ENCODE measurements at places on chromosomes 2 and 18. TPM values are rescaled to one million over a fixed set of nuclear protein-coding genes. Genes with fewer than 3 reads are reported as not detected.

The TLX2 gene
- 0.37 TPM for total RNA-seq

DNA sequence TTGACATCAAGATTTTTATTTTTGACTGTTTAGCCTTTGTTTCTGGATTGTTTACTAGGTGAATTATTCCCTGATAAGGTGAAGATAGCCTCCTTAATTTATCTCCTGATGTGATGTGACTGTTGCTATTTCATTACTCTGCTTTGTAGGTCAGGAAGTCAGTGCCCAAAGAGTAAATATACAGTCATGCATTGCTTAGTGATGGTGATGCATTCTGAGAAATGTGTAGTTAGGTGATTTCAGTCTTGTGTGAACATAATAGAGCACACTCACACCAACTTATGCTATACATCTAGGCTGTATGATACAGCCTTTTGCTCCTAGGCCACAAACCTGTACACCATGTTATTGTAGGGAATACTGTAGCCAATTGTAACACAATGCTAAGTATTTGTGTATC, 102.4 kb upstream of the THUMPD2 start:
- H3K4me1 ChIP-seq: no peaks in the 10 kb centered on the region
- no peak for DNase-seq
- H3K4me3 ChIP-seq: no peak overlapping the region
- H3K36me3 ChIP-seq: no peaks in the 10 kb centered on the region
- H3K27ac ChIP-seq: no peak overlapping the region

DNA sequence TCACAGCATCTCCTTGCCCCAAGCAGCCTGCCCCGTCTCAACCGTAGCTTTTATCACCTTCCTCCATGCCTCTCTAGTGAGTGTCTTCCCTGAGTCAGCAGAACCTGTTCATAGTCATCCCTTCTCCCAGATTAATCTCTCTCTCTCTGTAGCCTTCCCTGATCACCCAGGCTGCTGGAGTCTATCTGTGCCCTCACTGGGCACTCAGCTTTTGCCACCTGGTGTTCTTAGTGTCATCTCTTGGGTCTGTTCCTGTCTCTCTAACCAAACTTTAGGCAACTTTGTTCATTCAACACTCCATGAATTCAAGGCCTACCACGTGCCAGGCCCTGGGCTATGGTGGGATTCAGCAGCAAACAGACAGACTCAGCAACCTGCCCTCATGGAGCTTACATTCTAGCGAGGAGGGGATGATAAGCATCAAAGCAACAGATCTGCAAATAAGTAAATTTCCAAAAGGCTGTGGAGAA, 159.1 kb downstream of the SMAD7 start:
- no peak for DNase-seq
- no peaks in the 10 kb centered on the region for H3K27me3 ChIP-seq
- no peaks in the 10 kb centered on the region for H3K36me3 ChIP-seq
- no peak overlapping the region for H3K4me3 ChIP-seq
- no peak overlapping the region for H3K27ac ChIP-seq

- no peak for DNase-seq
- H3K4me1 ChIP-seq: no peaks in the 10 kb centered on the region
- H3K27ac ChIP-seq: no peak overlapping the region
- no peaks in the 10 kb centered on the region for H3K27me3 ChIP-seq
- H3K4me3 ChIP-seq: no peak overlapping the region
Observed at GRCh38 chr2:78940998-78941397, 84.5 kb upstream of the REG3G start.

DNA sequence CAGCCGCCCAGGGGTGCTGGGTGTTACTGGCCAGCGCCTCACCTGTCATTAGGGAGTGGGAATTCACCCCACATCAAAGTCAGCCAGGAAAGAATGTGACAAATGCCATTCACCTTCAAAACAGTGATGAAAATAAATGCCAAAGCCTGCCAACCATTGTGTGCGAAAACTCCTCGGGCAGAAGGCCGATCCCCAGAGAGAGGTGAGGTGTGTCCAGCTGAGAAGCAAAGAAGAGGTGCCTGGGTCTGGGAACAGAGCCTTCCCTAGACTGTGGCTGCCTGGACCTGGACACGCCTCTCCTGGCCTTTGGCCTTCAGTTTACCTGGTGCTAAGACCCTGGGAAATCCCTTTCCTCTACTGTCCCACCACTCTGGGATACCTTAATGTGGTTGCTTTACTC, 142.7 kb downstream of the CYP26B1 start:
- no peak overlapping the region for H3K27ac ChIP-seq
- no peak for DNase-seq
- H3K4me1 ChIP-seq: no peaks in the 10 kb centered on the region
- H3K27me3 ChIP-seq: no peaks in the 10 kb centered on the region
- no peaks in the 10 kb centered on the region for H3K36me3 ChIP-seq
- no peak overlapping the region for H3K4me3 ChIP-seq

GRCh38 chr2:168889635-168890005, 610 bp downstream of the SPC25 start:
- peak overlapping the region; percentile 67 for H3K27ac ChIP-seq
- H3K27me3 ChIP-seq: no peaks in the 10 kb centered on the region
- peaks cover 10% of the 10 kb centered on the region for H3K4me1 ChIP-seq
- peak overlapping the region; percentile 58 for H3K4me3 ChIP-seq
- H3K36me3 ChIP-seq: no peaks in the 10 kb centered on the region

GRCh38 chr2:42809819-42810120, 17.4 kb upstream of the HAAO start:
- peak overlapping the region; percentile 59 for H3K4me3 ChIP-seq
- no peak for DNase-seq
- no peaks in the 10 kb centered on the region for H3K27me3 ChIP-seq

DNA sequence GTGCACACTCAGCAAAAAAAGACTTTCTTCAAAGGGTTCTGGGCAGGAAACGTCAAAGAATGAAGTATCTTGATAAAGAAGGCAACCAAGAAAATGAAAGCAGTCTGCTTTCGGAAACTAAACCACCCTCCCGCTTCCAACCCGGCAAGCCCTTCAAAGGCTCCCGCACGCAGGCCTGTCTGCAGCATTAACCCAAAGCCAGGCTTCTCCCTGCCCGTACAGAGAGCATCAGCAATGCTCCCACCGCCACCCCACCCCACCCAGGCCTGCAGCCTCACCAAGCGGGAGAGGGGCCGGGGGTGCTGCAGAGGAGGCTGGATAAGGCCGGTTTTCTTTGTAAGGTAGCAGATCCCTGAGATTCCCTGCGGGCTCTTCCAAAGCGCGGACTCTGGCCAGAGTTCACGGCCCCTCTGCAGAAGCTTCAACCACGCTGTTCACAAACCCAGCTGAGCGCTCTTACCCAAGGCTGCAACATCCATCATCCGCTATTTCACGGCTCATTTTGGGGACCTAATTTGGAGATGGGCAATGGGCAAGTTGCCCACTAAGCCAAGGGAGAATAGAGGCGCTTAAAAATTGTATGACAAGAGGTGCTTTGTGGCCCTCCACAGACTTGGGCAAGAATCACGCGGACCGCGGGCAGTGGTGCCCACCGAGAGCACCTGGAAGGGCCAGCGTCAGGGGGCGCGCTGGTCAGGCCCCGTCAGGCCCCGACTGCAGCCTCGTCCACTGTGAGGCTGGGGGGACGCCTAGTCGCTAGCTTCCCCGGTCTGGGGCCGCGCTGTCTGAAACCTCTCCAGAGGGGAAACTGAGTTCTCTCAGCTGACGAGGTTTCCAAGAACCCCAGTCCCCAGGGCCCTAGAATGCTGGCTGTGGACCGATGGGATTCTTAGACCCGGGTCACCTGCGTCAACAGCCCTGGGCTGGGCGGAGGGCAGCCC, 225.4 kb upstream of the ID2 start:
- peak; percentile 27 for DNase-seq
- peaks cover 20% of the 10 kb centered on the region for H3K4me1 ChIP-seq
- no peaks in the 10 kb centered on the region for H3K36me3 ChIP-seq
- H3K27ac ChIP-seq: no peak overlapping the region
- no peaks in the 10 kb centered on the region for H3K27me3 ChIP-seq

The ST6GAL2 gene
- total RNA-seq: not detected

DNA sequence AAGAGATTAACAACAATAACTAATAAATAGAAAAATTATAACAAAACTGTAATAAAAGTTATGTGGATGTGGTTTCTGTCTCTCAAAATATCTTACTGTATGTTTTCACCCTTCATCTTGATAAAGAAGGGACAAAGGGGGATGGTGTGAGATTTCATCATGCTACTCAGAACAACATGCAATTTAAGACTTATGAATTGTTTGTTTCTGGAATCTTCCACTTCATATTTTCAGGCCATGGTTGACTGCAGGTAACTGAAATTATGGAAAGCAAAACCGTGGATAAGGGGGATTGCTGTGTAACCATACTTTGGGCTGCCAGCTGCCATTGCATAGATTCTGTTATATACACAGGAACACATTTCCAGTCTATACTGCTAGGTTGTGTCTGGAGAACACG, 45.6 kb downstream of the NEB start:
- H3K36me3 ChIP-seq: no peaks in the 10 kb centered on the region
- H3K4me3 ChIP-seq: no peak overlapping the region
- H3K4me1 ChIP-seq: no peaks in the 10 kb centered on the region
- no peaks in the 10 kb centered on the region for H3K27me3 ChIP-seq

GRCh38 chr18:53771664-53772063, 452.8 kb downstream of the MBD2 start:
- no peak overlapping the region for H3K27ac ChIP-seq
- no peaks in the 10 kb centered on the region for H3K27me3 ChIP-seq
- H3K4me3 ChIP-seq: no peak overlapping the region

DNA sequence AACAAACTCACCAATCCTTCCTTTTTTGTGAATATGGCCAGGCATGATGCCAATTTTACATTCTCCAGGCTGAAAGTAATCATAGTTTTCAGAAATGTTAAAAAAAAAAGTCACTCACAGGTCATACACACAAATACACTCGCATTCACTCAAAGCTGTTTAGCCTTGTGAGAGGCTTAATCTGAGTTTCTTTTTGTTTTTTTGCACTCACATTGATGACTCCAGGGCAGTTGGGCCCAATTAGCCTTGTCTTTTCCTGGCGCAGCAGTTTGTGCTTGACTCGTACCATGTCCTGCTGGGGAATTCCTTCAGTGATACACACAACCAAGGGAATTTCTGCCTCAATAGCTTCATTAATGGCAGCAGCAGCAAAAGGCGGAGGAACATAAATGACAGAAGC, 18.0 kb downstream of the SUCLG1 start:
- no peaks in the 10 kb centered on the region for H3K4me1 ChIP-seq
- DNase-seq: no peak
- no peak overlapping the region for H3K4me3 ChIP-seq
- H3K27ac ChIP-seq: no peak overlapping the region
- peaks cover 19% of the 10 kb centered on the region for H3K36me3 ChIP-seq

The EVA1A gene
- not detected for total RNA-seq

The NYAP2 gene
- not detected for total RNA-seq

The OTX1 gene
- total RNA-seq: not detected

The SLC9A4 gene
- not detected for total RNA-seq

DNA sequence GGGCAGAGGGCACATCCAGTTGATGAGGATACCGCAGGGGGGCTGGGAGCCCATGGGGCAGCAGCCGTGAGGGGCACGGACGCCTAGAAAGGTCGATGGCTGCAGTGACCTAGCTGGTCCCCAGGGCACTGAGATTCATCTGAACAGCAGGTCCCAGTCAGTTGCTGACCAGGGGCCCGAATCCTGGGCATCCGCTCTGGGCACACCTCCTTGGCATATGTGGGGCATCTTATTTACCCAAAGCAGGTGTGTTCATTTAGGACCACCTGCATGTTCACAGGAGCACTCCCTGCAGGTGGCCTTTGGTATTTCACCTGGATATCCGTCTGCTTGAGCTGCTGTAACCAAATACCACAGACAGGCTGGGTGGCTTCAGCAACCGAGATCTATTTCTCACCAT, 72.0 kb upstream of the ODC1 start:
- H3K4me3 ChIP-seq: no peak overlapping the region
- no peak overlapping the region for H3K27ac ChIP-seq
- no peak for DNase-seq
- H3K4me1 ChIP-seq: no peaks in the 10 kb centered on the region

GRCh38 chr18:3916082-3916481, 466.1 kb downstream of the TGIF1 start:
- H3K4me1 ChIP-seq: no peaks in the 10 kb centered on the region
- H3K36me3 ChIP-seq: no peaks in the 10 kb centered on the region
- H3K4me3 ChIP-seq: no peak overlapping the region

- H3K27ac ChIP-seq: no peak overlapping the region
- no peaks in the 10 kb centered on the region for H3K36me3 ChIP-seq
- H3K27me3 ChIP-seq: no peaks in the 10 kb centered on the region
Observed at GRCh38 chr2:48793671-48794070, 38.1 kb upstream of the LHCGR start.

- no peaks in the 10 kb centered on the region for H3K27me3 ChIP-seq
- no peak overlapping the region for H3K4me3 ChIP-seq
- no peaks in the 10 kb centered on the region for H3K36me3 ChIP-seq
- no peak overlapping the region for H3K27ac ChIP-seq
Observed at GRCh38 chr2:104504331-104505073, 349.4 kb upstream of the POU3F3 start.

- H3K36me3 ChIP-seq: no peaks in the 10 kb centered on the region
- H3K4me1 ChIP-seq: no peaks in the 10 kb centered on the region
- no peak overlapping the region for H3K4me3 ChIP-seq
- no peak overlapping the region for H3K27ac ChIP-seq
- no peak for DNase-seq
- peaks cover 25% of the 10 kb centered on the region for H3K27me3 ChIP-seq
Observed at GRCh38 chr2:38095079-38095995, 19.4 kb upstream of the CYP1B1 start.

GRCh38 chr18:23966909-23967308, 47.6 kb upstream of the TTC39C start:
- H3K4me3 ChIP-seq: no peak overlapping the region
- no peaks in the 10 kb centered on the region for H3K36me3 ChIP-seq
- no peak for DNase-seq

GRCh38 chr2:72581560-72582181, 244.2 kb downstream of the EXOC6B start:
- H3K36me3 ChIP-seq: no peaks in the 10 kb centered on the region
- no peak overlapping the region for H3K27ac ChIP-seq
- H3K4me1 ChIP-seq: no peaks in the 10 kb centered on the region
- H3K4me3 ChIP-seq: no peak overlapping the region

The REG1A gene
- not detected for total RNA-seq

The KCNG3 gene
- total RNA-seq: 0.07 TPM

DNA sequence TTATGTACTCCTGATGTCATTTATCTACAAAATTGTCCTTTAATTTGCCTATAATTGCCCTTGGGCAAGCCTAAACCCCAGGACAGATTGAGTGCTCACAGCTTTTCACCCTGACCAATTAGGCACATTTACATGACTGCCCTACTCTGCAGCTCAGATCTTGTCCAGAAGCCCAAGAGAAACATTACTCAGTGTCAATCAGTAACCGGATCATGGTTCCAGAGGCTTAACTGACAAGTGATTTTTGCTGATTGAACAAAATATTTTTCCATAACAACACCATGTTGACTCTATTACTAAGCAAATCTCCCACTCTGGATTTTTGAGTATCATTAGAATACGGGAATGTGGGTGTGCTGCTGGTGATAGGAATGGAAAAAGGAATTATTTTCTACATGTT, 465.4 kb upstream of the TNP1 start:
- no peak overlapping the region for H3K4me3 ChIP-seq
- no peaks in the 10 kb centered on the region for H3K4me1 ChIP-seq
- DNase-seq: no peak
- H3K36me3 ChIP-seq: no peaks in the 10 kb centered on the region
- H3K27me3 ChIP-seq: no peaks in the 10 kb centered on the region
